T-cell (primary cell): ENCODE measurements at places on chromosomes 12 and 14. TPM values are rescaled to one million over a fixed set of nuclear protein-coding genes. Genes with fewer than 3 reads are reported as not detected.

DNA sequence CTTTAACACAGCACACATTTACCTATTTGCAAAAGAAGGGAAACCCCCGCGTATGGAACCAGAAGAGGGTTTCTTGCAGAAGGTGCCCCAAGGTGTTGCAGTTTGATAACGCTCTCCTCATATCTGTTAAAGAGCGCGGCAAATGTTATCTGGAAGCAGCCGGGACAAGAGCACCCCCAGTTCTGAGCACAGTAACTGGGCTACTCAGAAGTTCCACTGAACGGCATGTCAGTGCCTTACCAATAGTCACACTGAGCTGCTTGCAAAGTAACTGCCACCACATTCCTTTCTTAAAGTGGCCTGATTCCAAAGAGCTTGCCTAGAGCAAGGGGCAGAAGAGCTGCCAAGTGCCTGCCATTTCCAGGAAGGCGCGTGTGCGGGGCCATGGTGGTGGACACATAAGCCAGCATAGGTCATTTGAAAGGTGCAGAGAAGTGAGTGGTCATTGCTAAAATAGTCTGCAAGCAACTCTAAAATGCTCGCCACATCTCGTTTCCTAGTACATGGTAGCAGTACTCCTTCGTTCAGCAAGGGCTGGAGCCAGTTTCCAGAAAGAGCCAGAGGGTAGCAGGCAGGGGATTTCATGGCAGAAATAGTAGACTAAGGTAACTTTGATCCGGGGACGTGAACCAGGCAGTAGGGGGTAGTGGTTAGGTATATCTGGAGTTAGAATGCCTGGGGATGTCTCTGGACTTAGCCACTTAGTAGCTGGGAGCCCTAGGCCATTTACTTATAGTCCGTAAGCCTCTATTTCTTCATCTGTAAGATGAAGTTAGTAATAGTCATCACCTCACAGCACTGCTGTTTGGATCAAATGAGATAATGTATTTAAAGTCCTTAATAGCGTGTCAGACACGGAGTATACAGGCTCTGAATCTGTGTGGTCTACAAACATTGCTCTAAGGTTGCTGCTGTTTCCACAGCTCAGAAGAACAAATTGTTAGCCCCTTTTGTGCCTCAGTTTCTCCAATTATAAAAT lies 37.6 kb downstream of the SPTB start:
- no peak overlapping the region for H3K27ac ChIP-seq
- no peak for DNase-seq
- no peak overlapping the region for H3K4me3 ChIP-seq
- H3K27me3 ChIP-seq: peaks cover 20% of the 10 kb centered on the region

- DNase-seq: no peak
- no peaks in the 10 kb centered on the region for H3K4me1 ChIP-seq
- no peaks in the 10 kb centered on the region for H3K27me3 ChIP-seq
- no peak overlapping the region for H3K4me3 ChIP-seq
These were observed 9.8 kb upstream of the C12orf42 start for GRCh38 chr12:103505371-103506236.

CLMN gene
- total RNA-seq: 0.88 TPM

GRCh38 chr14:49920935-49921334 lies 28.1 kb downstream of the ARF6 start:
- H3K4me3 ChIP-seq: no peak overlapping the region
- no peaks in the 10 kb centered on the region for H3K36me3 ChIP-seq
- H3K27me3 ChIP-seq: no peaks in the 10 kb centered on the region
- no peaks in the 10 kb centered on the region for H3K4me1 ChIP-seq

RPS6KL1 gene
- 3.2 TPM for total RNA-seq

DNA sequence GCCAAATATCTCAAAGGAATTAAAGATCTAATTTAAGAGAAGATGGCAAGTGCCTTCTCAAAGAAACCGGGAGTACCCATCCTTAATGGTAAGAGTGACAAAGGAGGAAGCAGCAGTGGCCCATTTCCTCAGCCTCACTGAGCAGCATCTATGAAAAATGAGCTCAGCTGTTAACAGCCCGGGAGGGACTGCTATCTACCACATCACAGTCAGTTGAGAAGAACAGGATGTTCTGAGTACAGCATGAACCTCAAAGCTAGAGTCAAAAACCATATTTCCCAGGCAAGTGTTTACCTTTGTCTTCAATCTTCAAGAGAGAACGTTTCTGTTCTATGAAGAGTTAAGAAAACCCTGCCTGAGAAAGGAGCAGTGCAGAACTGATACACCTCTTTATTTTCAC lies 115.0 kb downstream of the BTG1 start:
- peaks cover 62% of the 10 kb centered on the region for H3K4me1 ChIP-seq
- DNase-seq: peak; percentile 57
- no peak overlapping the region for H3K4me3 ChIP-seq

FOXA1 gene
- 0.63 TPM for total RNA-seq

DNA sequence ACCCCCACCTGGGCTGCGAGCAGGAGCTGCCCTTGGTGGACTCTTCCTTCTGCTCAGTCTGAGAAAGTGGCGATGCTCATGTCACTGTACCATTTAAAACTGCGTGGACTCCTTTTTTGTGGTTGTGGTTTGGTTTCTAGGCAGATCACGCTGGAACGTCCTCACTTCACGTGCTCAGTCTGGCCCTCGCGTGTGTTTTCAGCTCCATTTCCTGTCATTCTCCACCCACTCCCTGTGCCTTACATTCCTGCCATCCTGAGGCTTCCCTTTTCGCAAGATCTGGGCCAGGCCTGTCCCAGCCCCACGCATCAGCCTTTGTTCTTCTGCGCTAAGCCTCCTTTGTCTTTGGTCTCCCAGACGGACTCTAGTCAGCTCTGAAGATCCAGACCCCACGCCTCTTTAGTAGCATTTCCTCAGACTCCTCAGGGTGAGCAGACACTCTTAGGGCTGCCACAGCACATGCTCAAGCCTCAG lies 105.4 kb downstream of the FBXL14 start:
- H3K36me3 ChIP-seq: peaks cover 7% of the 10 kb centered on the region
- H3K4me1 ChIP-seq: peaks cover 29% of the 10 kb centered on the region
- H3K4me3 ChIP-seq: no peak overlapping the region
- H3K27me3 ChIP-seq: no peaks in the 10 kb centered on the region

GRCh38 chr14:71956920-71957563 lies 24.8 kb downstream of the RGS6 start:
- no peak for DNase-seq

GRCh38 chr14:75299059-75299458 lies 20.4 kb downstream of the FOS start:
- H3K27ac ChIP-seq: no peak overlapping the region
- H3K36me3 ChIP-seq: no peaks in the 10 kb centered on the region
- no peak for DNase-seq

- DNase-seq: no peak
- no peak overlapping the region for H3K27ac ChIP-seq
- H3K4me3 ChIP-seq: no peak overlapping the region
These were observed 45.7 kb upstream of the MEG3 start for GRCh38 chr14:100780246-100780645.

DNA sequence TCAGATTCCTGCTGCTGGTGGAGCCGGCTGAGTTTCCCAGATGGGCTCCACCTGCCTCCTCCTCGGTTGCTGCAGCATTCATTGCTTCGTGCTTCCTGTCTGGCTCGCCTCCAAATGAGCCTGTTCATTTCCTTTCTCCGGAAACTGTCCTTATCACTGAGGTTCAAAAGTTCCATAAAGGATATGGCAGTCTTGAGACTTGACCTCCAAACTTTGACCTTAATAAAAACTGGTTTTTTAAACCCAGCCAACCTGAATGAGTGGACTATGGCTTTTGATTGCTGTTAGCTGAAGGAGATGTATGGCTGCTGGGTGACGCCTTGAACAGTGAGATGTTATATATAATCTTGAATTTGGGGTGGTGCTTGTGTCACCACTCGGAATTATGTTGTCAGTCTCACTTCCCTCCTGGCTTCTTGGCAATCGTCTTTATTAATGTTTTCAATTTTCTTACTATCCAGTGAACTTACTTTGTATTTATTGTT lies 62.7 kb downstream of the RASSF3 start:
- DNase-seq: no peak
- peaks cover 95% of the 10 kb centered on the region for H3K4me1 ChIP-seq
- H3K4me3 ChIP-seq: no peak overlapping the region

GRCh38 chr14:50635141-50635540 lies 33.0 kb downstream of the SAV1 start:
- H3K27ac ChIP-seq: no peak overlapping the region
- H3K4me3 ChIP-seq: no peak overlapping the region
- no peaks in the 10 kb centered on the region for H3K27me3 ChIP-seq
- no peak for DNase-seq
- H3K4me1 ChIP-seq: no peaks in the 10 kb centered on the region

DNA sequence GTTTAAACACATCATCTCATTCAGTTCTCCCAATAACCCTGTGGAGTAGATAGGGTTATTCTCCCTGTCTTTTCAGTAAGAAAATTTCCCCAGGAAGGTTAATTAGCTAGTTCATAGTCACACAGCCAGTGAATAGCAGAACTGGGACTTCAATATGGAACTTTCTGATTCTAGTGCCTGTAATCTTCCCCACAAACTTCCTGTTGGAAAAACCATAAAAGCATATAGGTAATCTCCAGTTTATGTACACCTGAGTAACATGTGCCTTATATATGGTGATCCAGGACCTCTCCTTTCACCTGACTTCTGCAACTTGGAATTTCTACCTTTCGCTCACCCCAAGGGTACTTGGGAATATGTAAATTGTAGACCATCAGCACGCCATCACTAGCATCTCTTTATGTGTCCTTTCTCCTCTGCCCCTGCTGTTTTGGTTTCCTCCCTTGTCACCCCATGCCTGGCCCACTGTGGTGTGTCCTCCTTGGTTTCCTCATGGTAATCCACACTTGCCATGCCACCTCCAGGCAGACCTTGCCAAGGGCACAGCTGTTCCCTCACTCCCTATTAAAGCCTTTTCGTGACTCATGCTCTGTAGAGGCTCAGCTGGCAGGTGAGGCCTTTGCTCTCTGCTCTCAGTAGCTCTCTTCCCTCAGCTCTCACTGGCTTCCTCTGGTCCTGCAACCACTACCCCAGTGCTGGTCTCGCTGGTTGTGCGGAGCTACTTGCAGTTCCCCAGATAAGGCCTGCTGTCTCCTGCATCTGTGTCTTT lies 16.7 kb downstream of the TBC1D30 start:
- H3K27me3 ChIP-seq: peaks cover 3% of the 10 kb centered on the region
- H3K36me3 ChIP-seq: no peaks in the 10 kb centered on the region
- no peaks in the 10 kb centered on the region for H3K4me1 ChIP-seq
- no peak overlapping the region for H3K27ac ChIP-seq
- no peak for DNase-seq

TAS2R19 gene
- total RNA-seq: 2.0 TPM

- H3K4me1 ChIP-seq: no peaks in the 10 kb centered on the region
- no peak for DNase-seq
- no peaks in the 10 kb centered on the region for H3K27me3 ChIP-seq
- H3K4me3 ChIP-seq: no peak overlapping the region
- no peak overlapping the region for H3K27ac ChIP-seq
- no peaks in the 10 kb centered on the region for H3K36me3 ChIP-seq
These were observed 121.2 kb downstream of the METTL25 start for GRCh38 chr12:82479511-82479910.

- H3K27me3 ChIP-seq: no peaks in the 10 kb centered on the region
- peaks cover 18% of the 10 kb centered on the region for H3K4me1 ChIP-seq
- peaks cover 4% of the 10 kb centered on the region for H3K36me3 ChIP-seq
- DNase-seq: no peak
- H3K27ac ChIP-seq: no peak overlapping the region
These were observed 16.0 kb upstream of the SLC38A2 start for GRCh38 chr12:46388427-46389021.

DNA sequence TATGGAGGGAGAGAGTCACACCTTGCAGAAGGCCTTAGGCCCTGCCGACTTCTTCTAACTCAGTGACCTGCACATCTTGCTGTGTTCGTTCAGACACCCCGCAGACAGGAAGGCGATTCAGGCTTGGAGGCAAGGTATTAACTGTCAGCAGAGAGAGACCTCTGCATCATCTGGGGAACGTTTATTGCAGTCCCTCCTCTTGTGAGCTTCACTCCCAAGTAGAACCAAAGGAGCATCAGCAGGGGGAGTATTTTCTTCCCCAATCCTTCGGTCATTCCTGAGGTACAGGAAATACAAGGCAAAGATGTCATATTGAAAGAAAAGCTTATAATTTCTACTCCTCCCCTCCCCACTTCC lies 217.9 kb downstream of the CRADD start:
- peaks cover 15% of the 10 kb centered on the region for H3K4me1 ChIP-seq
- H3K27ac ChIP-seq: no peak overlapping the region
- H3K4me3 ChIP-seq: no peak overlapping the region
- no peaks in the 10 kb centered on the region for H3K36me3 ChIP-seq

GRCh38 chr12:29317556-29318363 lies 63.2 kb downstream of the ERGIC2 start:
- no peak for DNase-seq
- H3K4me3 ChIP-seq: no peak overlapping the region
- H3K27me3 ChIP-seq: no peaks in the 10 kb centered on the region
- no peak overlapping the region for H3K27ac ChIP-seq
- no peaks in the 10 kb centered on the region for H3K4me1 ChIP-seq

DNA sequence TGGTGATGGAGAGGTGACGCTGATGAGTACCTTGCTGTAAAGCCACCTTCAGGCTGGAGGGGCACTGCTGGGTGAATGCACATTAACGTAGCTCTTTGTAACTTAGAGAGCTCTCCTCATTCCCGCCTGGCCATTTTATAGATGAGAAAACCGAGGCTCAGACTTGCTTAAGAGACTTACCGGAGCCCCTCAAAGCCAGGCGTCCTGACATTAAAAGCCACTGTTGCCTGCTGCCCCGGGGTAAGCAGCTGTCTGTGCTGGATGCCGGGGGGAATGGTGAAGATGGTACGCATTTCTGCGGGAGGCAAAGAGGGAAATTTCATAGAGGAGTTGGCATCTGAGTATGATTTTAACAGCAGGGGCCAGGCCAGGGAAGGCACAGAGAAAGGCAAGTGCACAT lies 49.6 kb upstream of the VRK1 start:
- H3K4me1 ChIP-seq: no peaks in the 10 kb centered on the region
- no peak overlapping the region for H3K4me3 ChIP-seq

DNA sequence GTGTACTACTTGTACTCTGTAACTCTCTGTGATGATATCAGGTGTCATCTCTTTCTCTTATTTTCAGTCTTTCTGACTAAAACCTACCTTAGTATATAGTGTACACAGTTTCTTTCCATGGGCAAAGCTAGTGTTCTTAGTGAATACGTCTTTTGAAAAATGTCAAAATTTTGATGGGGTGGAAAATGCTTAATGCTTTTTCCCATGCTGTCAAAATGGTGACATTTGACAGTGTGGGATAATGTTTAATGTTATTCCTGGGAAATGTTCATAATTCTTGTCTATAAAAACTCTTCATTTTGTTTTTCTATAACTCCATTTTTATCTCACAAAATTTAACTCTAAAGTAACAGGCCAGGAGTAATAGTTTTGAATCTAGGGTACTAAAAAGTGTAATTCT lies 742.7 kb upstream of the FOXG1 start:
- no peak for DNase-seq
- no peaks in the 10 kb centered on the region for H3K4me1 ChIP-seq
- H3K27me3 ChIP-seq: no peaks in the 10 kb centered on the region
- no peaks in the 10 kb centered on the region for H3K36me3 ChIP-seq
- no peak overlapping the region for H3K4me3 ChIP-seq
- H3K27ac ChIP-seq: no peak overlapping the region
